ENCODE measurements at places on chromosomes 1 and 21. TPM values are rescaled to one million over a fixed set of nuclear protein-coding genes. Genes with fewer than 3 reads are reported as not detected.

The F5 gene
- total RNA-seq = 0.33 TPM

The ERICH3 gene
- not detected for total RNA-seq

The UTS2 gene
- total RNA-seq = not detected

The VCAM1 gene
- total RNA-seq = 22.4 TPM

The AMY1B gene
- total RNA-seq = not detected

The NFASC gene
- 7.6 TPM for total RNA-seq

The DNM3 gene
- total RNA-seq = 4.0 TPM

The PIGC gene
- 16.5 TPM for total RNA-seq

DNA sequence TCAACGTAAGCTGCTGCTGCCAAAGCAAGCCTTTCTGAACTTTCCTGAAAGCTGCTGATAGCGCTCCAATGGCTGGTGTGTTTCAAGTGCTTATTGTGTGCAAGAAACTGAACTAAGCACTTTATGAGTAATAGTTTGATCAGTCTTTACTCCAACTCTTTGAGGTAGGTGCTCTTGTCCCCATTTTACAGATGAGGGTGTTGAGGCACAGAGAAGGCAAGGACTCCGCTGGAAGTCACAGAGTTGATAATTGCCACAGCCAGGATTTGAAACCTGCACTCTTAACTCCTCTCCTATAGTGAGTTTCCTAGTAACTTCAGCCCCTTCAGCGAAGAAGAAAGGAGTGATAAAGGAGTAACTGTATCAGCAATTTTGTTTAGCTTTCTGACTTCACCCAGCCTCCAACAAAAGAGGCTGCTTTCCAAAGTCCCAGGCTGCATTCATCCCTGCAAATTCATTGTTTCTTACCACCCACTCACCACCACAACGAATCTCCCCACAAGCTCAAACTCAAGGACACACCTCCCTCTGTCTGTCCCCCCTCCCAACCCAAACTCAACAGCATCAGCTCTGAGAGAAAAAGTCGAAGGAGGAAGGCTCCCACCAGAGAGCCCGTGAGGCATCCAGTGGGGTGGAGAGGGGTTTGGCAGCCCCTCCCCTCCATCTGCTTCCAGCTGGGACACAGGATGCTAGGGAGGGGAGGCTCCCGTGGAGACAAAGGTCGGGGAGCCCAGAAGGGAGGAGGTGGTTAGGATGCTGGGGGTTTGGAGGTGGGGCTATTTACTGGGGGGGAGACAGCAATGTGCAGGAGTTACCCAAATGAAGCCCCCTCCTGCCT lies 139.6 kb downstream of the NAV1 start:
- no peak overlapping the region for H3K27ac ChIP-seq
- H3K36me3 ChIP-seq = no peaks in the 10 kb centered on the region
- peaks cover 18% of the 10 kb centered on the region for H3K4me1 ChIP-seq
- DNase-seq = no peak

DNA sequence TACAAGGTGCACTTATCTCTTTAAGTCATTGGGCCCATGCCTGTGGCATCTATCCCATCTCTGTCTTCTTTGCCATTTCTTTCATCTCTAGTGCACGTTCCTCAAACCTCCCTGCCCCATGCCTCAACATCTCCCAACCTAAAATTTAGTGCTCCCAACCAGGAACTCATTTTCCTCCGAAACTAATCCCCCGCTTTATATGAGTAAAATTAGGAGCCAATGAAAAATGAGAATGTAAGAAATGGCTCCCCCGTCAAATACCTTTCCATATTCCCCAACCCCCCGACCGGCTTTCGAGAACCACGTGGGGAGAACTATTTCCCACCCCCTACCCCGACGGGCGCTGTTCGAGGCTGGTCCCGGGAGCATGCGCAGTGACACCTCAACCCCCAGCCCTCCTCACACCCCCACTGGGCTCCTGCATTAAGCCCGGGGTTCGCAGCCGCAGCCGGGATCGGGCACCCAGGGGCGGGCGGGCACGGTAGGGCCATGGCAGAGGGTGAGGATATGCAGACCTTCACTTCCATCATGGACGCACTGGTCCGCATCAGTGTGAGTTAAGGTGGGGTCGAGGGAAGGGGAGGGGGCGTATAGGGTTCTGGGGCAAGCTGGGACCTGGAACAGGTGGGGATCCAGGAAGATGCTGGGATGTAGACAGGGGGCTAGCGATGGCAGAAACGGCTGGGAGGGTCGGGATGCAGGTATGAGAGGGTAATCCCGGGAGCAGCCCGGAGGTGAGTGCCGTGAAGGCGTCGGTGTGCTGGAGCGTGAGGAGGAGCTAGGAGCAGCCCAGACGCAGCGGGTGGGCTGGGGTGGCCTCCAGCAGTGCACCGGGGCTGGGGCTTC lies at the start of gene TRIM46:
TSS of gene TRIM46 (plus strand) at position 372 of the 846 bp plus-strand sequence. CDS start at position 490, 118 bp downstream.
- H3K27ac ChIP-seq = peak within 1 kb of the TSS; percentile 85
- no peaks in the 10 kb centered on the region for H3K36me3 ChIP-seq
- no peak for DNase-seq
- peaks cover 19% of the 10 kb centered on the region for H3K4me1 ChIP-seq

DNA sequence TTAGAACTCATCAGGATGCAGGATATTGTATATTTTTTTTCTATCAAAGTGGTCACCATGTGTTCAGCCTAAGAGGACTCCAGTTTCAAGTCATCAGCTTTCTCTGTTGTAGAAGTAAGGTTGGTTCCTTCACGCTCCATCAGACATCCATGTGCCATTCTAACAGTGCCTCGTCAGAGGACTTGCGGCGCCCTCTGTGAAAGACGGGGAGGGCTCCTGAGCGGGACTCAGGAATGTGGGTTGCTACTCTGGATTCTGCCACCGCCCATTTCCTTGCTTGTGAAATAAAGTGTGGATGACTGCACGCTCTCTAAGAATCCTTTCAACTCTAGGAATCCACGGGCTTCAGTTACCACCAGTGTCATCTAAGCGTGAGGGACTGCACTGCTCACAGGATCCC lies 593.5 kb downstream of the KIF26B start:
- no peak for DNase-seq
- no peaks in the 10 kb centered on the region for H3K36me3 ChIP-seq
- H3K27ac ChIP-seq = no peak overlapping the region
- no peaks in the 10 kb centered on the region for H3K4me1 ChIP-seq
- H3K4me3 ChIP-seq = no peak overlapping the region

DNA sequence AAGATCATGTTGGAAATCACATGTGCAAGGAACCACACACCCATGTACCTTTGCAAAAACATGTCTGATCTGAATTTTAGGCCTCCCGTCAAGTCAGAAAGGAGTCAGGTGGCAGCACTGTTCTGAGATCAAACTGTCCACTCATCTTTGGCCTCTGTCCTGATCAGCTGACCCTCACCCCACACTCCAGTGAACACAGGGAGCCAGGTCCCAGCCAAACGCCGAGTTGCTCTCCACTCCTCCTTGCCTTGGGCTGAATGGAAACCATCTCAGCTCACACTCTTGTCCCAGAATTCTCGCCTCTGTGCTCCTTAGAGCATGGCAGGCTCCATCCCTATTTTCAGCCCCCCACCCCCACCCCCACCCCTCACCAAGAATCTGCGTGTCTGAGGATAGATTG lies 4.6 kb upstream of the RNF186 start:
- H3K27ac ChIP-seq = peak overlapping the region; percentile 49
- no peaks in the 10 kb centered on the region for H3K27me3 ChIP-seq
- H3K4me1 ChIP-seq = peaks cover 52% of the 10 kb centered on the region
- no peaks in the 10 kb centered on the region for H3K36me3 ChIP-seq
- DNase-seq = no peak
- H3K4me3 ChIP-seq = no peak overlapping the region

DNA sequence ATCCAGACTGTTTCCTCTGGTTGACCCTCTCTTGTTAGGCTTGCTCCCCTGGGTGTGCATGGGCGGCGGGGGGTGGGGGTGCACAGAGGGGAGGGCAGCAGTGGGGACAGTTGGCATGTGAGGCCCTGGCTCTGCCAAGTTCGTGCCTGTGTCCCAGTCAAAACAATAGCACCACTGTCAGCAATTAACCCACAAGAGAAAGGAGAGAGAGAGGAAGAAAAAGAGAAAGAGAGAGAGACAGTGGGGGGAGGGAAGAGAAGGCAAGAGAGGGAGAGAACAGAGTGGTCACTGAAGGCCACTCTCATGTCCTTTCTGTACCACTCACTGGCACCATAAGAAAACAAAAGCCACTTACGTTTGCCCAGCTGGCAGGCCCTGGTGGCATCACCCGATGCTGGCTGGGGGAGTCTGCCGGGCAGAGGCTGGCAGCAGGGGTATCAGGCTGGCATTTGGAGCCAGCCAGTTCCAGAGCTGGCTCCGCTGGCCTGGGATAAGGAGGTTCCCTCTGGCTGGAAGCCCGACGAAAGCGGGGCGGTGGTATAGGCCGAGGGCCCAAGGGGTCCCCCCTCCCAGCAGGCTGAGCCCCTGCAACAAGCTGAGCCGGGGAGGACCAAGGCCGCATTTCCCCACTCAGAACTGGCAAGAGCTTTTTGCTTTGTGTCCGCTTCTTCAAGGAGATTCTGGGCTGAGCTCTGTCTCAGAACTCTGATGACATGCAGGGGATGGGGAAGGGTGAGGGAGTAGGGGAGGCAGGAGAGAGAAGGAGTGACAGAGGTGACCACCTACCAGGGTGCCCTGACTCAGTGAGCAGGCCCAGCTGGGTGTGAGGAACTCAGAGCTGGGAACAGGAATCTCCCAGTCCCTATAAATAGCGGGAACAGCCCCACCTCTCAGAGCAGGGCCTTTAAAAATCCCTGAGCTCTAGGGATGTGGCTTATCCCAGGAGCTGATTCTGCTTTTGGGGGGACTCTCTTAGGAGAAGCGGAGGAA lies 27.9 kb downstream of the PIK3C2B start:
- H3K4me3 ChIP-seq = no peak overlapping the region
- peaks cover 27% of the 10 kb centered on the region for H3K4me1 ChIP-seq
- H3K36me3 ChIP-seq = no peaks in the 10 kb centered on the region

GRCh38 chr21:8993284-8993942 lies 1528.0 kb upstream of the TPTE start:
- no peak overlapping the region for H3K27ac ChIP-seq
- DNase-seq = no peak
- no peak overlapping the region for H3K4me3 ChIP-seq
- no peaks in the 10 kb centered on the region for H3K27me3 ChIP-seq

DNA sequence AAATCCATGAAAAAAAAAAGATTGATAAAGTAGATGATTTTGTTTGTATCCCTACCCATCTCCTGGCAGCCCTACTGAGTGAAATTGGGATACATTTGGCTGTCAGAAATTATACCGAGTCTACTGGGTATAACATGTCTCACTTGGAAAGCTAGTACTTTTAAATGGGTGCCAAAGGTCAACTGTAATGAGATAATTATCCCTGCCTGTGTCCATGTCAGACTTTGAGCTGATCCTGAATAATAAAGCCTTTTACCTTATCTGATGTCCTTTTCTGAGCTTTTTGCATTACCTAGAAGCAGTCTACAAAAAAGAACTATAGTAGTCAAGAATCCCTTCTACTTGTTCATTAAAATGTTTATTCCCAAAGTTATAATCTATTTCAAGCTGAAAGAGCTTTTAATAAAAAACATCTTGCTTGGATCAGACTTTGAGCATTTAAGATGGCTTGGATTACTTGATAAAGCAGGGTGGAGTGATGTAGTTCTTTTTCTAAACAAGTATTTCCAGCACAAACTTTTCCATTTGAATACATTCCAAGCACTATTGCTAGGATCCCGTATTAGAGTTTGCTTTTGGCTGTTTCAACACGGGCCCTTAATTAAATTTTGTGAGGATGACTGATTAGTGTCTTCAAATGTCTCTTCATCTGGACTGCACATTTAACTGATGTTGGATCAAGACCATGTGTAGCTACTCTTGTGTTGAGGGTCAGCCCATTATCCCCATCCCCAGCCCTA lies 69.2 kb downstream of the DTL start:
- peaks cover 14% of the 10 kb centered on the region for H3K4me1 ChIP-seq
- H3K27ac ChIP-seq = no peak overlapping the region
- H3K36me3 ChIP-seq = no peaks in the 10 kb centered on the region
- no peak for DNase-seq

DNA sequence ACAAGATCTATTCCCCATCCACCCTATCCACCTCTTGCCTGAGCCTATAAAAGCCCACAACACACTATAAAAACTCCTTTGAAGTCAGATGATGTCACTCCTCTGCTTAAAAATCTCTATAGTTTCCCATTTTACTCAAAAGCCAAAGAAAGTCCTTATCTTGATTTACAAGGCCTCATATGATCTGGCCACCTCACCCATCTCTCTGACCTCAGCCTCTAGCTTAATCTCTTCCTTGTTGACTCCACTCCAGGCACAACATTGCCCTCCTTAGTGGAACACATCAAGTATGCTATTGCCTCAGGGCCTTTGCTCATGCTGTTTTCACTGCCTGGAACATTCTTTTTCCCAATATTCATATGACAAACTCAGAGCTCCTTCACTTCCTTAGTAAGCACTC lies 33.3 kb downstream of the ZNF281 start:
- H3K36me3 ChIP-seq = no peaks in the 10 kb centered on the region
- no peak overlapping the region for H3K4me3 ChIP-seq
- H3K27ac ChIP-seq = no peak overlapping the region

GRCh38 chr1:92755541-92756461 lies 29.1 kb downstream of the EVI5 start:
- no peak overlapping the region for H3K4me3 ChIP-seq
- H3K27me3 ChIP-seq = no peaks in the 10 kb centered on the region
- H3K27ac ChIP-seq = no peak overlapping the region
- DNase-seq = no peak
- H3K36me3 ChIP-seq = no peaks in the 10 kb centered on the region
- peaks cover 14% of the 10 kb centered on the region for H3K4me1 ChIP-seq

GRCh38 chr1:23288201-23288600 lies 55.9 kb downstream of the HNRNPR start:
- H3K4me1 ChIP-seq = peaks cover 25% of the 10 kb centered on the region
- H3K27ac ChIP-seq = no peak overlapping the region
- no peaks in the 10 kb centered on the region for H3K27me3 ChIP-seq
- no peak for DNase-seq
- no peaks in the 10 kb centered on the region for H3K36me3 ChIP-seq

GRCh38 chr1:6596351-6596750 lies 6.3 kb downstream of the KLHL21 start:
- no peak overlapping the region for H3K4me3 ChIP-seq
- H3K36me3 ChIP-seq = peaks cover 10% of the 10 kb centered on the region
- no peaks in the 10 kb centered on the region for H3K27me3 ChIP-seq
- no peak for DNase-seq

GRCh38 chr1:53163291-53163768 lies 20.9 kb upstream of the SLC1A7 start:
- H3K27me3 ChIP-seq = no peaks in the 10 kb centered on the region
- DNase-seq = no peak
- no peak overlapping the region for H3K4me3 ChIP-seq
- no peaks in the 10 kb centered on the region for H3K4me1 ChIP-seq

- no peaks in the 10 kb centered on the region for H3K36me3 ChIP-seq
- peak overlapping the region; percentile 78 for H3K27ac ChIP-seq
Measured at GRCh38 chr1:31626223-31627207, 9.0 kb downstream of the HCRTR1 start.

DNA sequence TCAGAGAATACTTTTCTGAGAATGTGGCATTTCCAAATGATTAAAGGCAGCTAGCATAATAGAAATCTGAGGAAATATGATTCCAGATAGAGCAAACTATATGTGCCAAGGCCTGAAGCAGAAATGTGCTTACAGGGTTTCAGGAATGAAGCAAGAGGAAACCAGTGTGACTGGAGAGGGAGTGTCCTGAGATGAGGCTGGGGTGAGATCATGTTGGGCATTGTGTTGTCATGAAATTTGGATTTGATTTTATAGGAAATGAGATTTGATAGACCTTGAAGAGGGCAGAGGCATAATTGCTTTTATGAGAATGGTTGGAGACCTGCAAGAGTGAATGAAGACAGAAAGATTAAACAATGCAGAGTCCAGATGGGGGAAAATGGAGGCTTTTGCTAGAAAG lies 338.1 kb upstream of the SNX7 start:
- DNase-seq = peak; percentile 33
- H3K4me1 ChIP-seq = no peaks in the 10 kb centered on the region
- no peaks in the 10 kb centered on the region for H3K36me3 ChIP-seq

GRCh38 chr1:62082456-62083363 lies 111.9 kb upstream of the L1TD1 start:
- no peak overlapping the region for H3K4me3 ChIP-seq
- DNase-seq = peak; percentile 21
- H3K27me3 ChIP-seq = no peaks in the 10 kb centered on the region
- no peak overlapping the region for H3K27ac ChIP-seq
- H3K36me3 ChIP-seq = no peaks in the 10 kb centered on the region

All from body of pancreas (tissue), 4 donors.